ENCODE measurements at places on chromosomes 2 and 18.

DNA sequence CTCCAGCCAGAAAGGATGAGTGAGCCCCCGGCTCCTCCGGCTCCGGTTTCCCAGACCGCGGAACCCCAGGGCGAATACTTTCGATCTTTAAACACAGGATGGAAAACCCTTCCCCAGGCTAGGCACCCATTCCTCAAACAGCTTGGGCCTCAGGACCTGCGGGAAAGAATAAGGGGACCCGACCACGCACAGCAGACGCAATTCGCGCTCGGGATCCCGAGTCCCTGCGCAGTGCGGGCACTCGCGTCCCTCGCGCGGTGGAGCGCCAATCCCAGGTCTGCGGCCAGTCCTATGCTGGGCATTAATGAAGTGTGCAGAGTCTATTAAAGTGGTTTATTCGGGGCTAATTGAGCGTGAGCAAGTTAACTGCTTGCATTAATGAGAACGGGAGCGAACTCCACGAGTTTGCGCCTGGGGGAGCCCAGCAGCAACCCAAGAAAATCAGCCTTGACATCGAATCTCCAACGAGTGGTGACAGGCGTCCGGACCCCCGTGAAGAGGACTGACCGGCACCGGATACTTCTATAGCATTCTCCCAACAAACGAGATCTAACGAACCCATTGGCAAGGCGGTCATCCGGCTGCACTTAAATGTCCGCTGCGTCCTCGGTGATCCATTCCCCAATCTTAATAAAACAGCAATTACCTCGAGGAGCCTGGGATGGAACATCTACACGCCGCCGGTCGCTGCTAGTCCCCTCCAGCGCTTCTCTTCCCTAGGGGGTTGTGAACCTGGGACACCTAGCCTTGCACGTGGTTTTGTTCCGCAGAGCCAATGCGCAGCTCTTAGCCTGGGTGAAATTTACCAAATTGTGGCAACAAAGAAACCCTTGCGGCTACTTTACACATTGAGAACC is 1.6 kb downstream of the OSR1 start:
- DNase-seq: no peak

GRCh38 chr2:172962824-172963223 is 112.8 kb upstream of the MAP3K20 start:
- no peak for DNase-seq

DNA sequence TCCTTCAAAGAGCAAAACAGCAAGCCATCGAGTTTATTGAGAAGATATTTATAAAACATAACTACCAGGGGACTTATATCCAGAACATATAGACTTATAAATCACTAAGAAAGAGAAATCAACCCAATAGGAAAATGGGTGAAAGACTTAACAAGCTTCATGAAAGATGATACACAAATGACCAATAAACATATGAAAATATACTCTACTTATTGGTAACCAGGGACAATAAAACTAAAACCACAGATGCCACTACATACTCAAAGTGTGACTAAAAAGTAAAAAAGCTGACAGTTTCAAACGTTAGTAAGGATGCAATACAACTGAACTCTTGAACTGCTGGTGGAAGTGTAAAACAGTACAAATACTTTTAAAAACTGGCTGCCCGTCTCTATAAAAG is 154.3 kb downstream of the TMEM163 start:
- no peak for DNase-seq

DNA sequence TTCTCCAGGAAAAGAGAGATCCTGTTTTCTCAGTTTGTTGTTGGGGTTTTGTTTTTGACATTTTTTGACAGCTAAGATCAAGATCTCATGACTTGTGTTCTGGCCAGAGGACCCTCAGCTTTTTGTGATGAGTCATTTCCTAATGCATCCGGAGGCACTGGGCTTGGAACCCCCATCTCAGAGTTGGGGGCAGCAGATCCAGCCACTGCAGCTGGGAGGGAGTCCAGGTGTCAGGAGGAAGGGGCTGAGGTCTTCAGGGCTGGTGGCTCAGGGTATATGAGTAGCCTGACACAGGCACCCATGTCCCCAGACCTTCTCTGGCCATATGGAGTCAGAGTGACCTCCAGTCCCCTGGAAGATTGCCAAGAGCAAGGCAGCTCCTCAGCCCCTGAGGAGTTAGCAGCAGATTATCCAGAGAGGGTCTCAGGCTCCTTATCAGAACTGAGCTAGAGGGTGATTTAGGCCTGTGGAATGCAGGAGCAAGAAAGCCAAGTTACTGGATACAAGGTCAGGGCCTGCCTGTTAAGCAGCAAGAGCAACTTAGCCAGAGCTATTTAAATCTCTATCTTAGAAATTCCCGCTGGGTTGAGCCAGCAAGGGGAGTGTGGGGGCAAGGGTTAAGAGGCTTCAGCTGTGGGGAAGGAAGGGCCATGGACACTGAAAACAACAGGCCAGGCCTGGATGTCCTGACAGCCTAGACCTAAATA is 62.4 kb downstream of the TANC1 start:
- peak; percentile 77 for DNase-seq

DNA sequence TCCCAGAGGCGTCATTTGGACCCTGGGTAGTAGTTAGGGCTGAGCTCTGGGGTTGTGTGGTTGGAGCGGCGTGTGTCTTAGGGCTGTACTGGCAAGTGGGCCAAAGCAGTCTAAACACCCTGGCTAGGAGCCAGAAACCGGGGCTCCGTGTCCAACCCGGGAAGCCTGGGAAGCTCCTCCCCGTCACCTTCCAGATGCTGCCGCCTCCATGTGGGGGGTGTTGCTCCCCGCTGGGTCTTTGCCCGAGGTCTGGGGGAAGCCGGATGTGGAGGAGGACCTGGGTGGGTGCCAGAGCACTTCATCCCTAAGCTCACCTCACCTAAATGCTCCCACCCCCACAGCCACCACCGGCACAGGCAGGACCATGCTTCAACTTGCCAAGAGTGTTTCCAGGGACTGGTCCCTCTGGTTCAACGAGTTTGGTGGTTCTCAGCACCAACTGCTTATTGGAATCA is 25.4 kb downstream of the TET3 start:
- DNase-seq: peak; percentile 38

GRCh38 chr2:74497777-74498499 is 1.5 kb downstream of the LBX2 start:
- DNase-seq: no peak

DNA sequence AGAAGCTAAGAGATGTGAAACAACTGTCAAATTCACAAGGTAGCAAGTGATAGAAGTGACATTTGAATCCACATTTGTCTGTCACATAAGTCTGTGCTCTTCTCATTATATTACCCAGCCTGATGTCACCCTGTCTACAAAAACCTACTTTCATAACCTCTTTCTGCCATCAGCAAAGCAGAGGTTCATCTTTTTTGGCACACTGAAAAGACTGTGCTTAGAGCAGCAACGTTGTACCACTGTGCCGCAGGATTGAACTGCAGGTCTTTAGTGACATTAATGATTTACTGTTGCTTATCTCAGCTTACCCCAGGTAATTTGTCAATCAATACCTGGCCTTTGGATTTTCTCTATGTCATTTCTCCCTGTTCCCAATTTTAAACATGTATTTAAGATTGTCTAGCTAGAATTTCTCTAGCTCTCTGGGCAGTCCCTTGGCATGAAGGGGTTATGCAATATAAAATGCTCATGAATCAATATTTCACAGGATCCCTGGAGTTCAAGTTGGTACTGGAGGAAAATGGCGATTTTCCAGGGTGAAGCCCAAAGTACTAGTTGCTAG is 31.4 kb upstream of the TDRD15 start:
- DNase-seq: no peak

DNA sequence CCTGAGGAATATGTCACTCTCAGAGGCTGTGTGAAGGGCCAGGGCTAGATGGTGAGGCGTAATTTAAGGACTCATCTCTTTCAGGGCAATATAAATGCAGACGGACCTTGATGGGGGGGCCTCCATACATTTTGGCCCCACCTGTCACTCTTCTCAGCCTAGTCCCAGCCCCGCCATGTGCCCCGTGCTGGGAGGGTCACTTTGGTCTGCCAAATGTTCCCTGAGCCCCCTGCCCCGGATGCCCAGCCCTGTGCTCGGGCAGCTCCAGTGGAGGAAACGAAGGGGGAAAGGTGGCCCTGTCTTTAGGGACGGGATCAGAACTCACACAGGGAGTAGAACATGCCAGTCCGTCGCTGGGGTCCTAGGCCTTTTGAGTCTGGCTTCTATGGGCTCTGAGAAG is 168.6 kb downstream of the KLHL29 start:
- DNase-seq: no peak
